Stimulated activated CD4-positive, alpha-beta T cell treated with anti-CD3 and anti-CD28 coated beads, Interleukin-4, amount 100 ng/mL, for 48 hours (primary cell): ENCODE measurements at places on chromosomes 16 and 17.

GRCh38 chr16:19169082-19169639 lies 1.1 kb downstream of the SYT17 start:
- no peak for DNase-seq

DNA sequence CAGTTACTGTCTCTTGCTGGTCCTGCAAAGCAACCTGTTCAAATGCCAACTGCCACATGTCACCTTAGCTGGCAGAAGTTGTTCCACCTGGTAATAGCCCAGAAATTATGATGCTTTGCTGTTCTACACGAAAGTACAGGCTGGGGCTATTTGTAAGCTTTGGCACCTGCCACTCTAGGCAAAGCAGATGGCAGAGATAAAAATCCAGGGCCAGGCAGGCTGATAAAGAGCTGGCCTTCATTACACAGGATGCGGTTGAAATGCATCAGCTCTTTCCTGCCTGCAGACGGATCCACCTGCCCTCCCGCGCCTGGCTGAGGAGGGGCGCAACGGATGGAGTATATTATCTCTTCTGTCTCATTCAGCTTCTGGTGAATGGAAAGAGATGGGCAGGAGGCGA lies 29.3 kb upstream of the KDM8 start:
- DNase-seq: no peak

GRCh38 chr16:28585674-28586073 lies 11.2 kb downstream of the SULT1A2 start:
- no peak for DNase-seq

GRCh38 chr17:34398990-34399389 lies 36.0 kb upstream of the CCL1 start:
- DNase-seq: no peak

GRCh38 chr16:62751218-62751617 lies 715.0 kb upstream of the CDH8 start:
- DNase-seq: no peak

DNA sequence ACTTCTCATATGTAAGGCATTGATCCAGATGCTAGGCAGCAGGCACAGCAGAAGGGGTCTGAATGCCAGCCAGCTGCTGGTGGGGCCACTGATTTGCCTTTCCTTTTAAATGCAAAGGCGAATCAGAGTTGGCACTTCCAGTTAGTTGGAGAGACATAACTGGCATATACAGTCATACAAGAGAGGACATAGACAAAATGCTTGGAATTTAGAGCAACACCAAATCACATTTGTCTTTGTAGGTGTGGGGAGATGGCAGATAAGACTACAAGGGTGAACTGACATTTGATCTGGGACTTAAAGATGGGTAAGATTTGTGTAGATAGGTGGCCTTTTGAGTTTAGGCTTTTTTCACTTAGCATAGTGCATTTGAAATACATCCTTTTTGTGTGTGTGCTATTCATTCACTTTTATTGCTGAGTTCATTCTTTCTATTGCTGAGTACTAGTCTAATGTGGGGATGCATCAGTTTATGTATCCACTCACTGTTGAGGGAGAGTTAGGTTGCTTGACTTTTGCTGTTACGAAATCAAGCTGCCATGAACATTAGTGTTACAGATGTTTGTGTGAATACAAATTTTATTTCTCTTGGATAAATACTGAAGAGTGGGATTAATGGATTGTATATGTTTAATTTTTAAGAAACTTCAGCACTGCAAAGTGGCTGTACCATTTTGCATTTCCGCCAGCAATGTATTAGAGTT lies 74.1 kb downstream of the SPECC1 start:
- DNase-seq: no peak

GRCh38 chr17:42118545-42118944 lies 2.6 kb downstream of the KAT2A start:
- DNase-seq: no peak

DNA sequence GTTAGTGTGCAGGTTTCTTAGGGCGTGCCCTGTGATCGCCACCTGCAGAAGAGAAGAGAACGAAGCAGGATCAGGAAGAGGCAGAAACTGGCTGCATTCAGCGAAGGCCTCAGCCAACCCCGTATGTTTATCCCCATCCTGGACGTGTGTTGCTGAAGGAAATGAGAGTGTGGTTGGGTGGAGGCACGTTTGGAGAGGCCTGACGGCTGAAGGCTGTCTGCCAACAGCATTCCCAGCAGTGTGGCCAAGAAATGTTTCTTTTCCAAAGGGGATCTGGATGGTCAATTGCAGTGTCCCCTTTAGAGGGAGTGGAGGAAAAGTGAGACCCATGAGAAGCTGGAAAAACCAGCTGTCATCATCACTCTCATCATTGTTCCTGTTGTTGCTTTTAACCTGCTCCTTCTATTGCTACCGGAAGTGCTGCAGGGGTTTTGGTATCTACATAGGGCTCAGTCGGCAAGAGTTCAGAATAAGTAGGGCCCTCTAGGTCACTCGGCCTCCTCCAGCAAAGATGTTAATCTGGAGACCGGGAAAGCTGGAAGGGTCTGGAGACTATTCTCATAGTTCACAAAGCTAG lies 46.5 kb upstream of the SLC47A1 start:
- DNase-seq: no peak

DNA sequence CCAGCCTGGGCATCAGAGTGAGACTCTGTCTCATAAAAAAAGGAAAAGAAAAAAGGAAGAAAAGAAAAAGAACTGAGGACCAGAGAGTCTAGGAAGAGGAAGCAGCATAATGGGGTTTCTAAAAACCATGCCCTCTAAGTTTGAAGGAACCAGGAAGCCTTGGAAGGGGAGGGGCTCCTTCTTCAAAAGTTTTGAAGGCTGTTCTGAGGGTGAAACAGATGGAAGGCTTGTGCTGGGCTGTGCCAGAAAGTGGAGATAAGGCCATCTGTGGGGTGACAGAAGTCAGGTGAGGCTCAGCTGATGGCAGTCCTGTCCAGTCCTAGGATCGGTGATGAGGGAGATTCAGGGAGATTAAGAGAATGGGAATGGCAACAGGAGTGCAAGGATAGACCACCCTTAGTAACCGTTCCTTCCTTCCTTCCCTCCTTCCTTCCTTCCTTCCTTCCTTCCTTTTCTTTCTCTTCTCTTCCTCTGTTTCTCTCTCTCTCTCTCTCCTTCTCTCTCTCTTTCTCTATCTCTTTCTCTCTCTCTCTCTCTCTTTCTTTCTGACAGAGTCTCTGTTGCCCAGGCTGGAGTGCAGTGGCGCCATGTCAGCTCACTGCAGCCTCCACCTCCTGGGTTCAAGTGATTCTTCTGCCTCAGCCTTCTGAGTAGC lies 182.6 kb downstream of the NTN1 start:
- no peak for DNase-seq

DNA sequence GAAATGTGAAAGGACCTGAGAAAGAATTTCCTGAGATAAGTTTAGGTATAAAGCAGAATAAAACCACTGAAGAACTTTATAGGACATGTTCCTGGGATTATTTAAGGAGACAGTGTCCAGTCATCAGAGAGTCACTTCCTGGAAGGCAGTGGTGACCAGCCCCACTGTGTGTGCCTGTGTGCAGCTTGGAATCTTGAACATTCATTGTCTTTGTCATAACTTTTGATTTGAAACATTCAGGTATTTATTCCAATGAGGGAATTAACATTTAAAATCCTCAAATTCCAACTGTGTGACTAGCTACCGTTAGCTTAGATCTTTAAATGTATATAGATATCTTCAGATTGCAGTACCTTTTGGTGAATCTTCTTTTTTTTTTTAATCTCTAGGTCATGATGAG lies 61.7 kb upstream of the MRC2 start:
- DNase-seq: no peak

- no peak for DNase-seq
These were observed 13.4 kb upstream of the NLK start for GRCh38 chr17:28029044-28029443.

GRCh38 chr17:4162775-4163466 lies 19.9 kb downstream of the CYB5D2 start:
- no peak for DNase-seq

DNA sequence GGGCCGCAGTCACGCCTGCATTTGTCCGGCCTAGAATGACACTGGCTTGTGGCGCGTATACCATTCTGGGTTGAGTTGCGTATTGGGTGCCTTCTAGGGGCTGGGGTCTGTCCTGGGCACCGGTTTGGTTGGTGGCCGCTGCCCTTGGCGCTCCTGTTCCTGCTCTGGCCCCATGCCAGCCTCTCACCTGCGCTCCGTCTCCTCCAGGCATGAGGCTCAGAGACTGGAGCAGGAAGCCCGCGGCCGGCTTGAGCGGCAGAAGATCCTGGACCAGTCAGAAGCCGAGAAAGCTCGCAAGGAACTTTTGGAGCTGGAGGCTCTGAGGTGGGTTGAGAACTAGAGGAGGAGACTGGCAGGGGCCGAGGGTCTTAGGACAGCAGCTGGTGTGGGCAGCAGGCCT lies 17.4 kb downstream of the CDIPT start:
- DNase-seq: no peak

GRCh38 chr16:1621851-1622250 lies 9.7 kb downstream of the CRAMP1 start:
- no peak for DNase-seq

- DNase-seq: no peak
These were observed 6.1 kb downstream of the PRSS36 start for GRCh38 chr16:31143694-31144148.

DNA sequence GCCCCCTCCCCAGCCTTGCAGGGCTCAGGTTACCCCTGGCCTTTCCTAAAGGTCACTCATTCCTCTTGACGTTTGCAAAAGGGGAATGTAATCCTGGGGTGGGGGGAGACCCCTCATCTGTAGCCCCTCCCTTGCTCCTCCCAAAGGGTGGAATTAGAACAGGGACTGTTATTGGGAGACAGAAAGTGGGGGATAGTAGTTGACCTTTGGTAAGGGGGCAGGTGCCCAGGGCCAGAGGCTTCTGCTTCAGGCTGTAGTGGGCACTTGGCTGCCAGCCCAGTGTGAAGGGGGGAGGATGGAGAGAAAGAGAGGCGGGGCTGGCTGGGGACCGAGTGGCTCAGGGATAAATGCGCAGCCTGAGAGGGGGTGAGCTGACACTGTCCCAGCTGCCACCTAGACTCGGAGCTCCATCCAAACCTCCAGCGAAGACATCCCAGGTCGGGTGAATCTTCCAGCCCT lies at the start of gene ENO3:
Gene ENO3, plus strand, starts transcription at position 374 of the 459 bp plus-strand sequence. CDS start 711 bp downstream, outside the sequence.
- DNase-seq: no peak

GRCh38 chr17:43536236-43536992 lies 9.7 kb downstream of the ETV4 start:
- no peak for DNase-seq

DNA sequence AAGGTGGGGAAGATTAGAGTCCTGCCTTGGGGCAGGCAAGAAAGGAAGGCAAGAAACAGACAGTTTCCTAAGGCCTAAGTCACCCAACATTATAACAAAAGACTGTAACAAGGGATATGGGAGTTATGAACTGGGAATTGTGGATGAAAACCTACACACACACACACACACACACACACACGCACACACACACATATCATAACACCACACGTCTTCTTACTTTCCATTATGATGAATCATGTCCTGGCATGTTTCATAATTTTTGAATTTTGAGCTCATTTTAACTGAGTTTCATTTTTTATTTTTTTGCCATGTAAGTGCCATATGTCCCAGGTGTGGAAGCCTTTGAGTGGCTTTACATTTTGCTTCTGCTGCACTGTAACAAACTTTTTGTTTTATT lies 29.9 kb downstream of the HS3ST2 start:
- no peak for DNase-seq

DNA sequence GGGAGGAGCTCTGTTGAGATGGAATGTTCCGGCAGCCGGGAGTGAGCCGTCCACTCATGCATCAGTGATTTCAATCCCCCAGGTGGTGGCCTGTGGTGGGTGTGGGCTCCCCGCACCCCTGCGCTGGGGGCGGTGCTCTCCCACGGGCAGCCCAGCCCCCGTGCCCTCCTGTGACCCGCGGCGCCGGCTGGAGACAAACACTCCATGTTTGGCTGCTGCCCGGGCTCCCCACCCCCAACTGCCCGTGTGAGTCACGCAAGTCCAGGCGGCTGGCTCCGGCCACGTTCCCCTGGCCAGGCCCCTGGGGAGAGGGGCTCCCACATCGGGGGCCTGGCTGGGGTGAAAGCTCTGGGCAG lies 29.4 kb downstream of the CACNA1H start:
- no peak for DNase-seq

DNA sequence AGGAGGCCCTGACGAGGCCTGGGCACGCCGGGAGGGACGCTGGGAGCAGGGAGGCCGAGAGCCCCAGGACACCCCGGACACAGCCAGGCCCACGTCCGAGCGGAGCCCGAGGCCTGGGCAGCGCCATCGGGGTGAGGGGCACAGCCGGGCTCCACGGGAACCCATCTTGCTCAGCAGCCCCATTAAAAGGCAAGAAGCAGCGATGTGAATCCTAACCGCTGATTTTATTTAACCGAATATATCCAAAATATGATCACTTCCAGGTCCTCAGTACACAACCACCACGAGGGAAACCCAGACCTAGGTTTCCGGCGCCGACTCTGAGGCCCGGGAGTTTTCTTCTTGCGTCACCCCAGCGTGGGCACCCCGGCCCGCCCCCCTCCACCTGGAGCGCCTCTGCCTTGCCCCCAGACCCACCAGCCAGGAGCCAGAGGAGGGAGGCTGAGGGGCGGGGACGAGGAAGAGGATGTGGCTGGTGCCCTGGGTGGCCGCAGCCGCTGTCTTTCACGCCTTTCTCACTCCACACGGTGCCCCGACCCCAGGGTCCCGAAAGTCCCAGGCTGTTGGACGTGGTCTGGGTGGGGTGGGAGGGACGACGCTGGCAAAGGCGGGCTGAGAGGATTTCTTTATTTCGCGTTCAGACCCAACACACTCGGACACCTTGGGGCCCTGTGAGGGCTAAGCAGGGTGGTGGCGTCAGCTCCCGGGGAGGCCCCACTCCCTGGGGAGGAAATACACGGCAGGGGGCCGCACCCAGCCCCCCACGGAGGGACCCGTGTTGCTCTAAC lies 568 bp upstream of the CCDC154 start:
- DNase-seq: no peak

DNA sequence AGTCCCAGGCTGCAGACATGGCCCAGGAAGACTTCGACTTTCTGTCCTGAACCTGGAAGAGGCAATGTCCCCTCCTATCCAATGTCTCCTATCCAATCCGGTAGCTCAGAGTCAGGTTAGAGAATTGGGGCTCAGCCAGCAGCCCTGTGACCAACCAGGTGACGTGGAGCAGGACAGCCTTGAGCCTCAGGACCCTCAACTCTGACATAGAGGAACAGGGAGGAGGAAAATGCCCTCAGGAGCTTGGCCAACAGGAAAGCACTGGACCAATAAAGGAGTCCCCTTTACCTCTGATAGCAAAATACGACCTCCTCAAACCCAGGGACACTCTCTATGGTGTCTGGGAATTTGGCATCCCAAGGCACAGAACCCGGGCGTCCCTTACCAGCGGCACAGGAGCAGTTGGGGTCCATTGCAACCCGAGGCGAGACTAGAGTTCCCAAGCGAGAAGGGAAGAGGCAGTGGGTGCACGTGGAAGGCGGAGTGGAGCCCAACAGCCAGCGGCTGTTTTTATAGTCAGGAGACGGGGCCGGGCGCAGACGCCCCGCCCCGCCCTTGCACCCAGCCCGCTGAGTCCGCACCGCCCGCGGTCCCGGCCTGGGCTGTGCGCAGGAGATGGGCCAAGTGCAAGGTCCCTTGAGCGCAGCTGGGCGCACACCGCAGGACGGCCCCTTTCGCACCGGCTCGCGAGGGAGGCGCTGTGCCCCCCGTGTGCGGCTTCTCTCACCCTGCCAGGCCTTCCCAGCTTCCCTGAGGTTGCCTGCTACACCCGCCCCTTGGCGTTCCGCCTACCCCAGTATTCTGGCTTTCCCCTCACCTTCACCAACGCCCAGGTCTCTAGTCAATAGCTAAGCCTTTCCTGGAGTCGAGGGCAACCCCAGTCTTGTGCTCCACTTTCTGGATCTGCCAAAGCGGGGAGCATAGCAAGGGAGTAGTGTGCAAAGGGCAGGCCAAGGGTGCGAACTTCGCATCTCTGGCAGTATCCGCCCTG lies at the start of gene MT1G:
Gene MT1G, minus strand, starts transcription at position 485 of the 991 bp plus-strand sequence. Its CDS starts 72 bp downstream, at position 413.
- DNase-seq: no peak

GRCh38 chr16:84421081-84421937 lies 53.0 kb downstream of the ATP2C2 start:
- DNase-seq: no peak
